ENCODE measurements at places on chromosomes 1 and 21.
A peak's percentile ranks its signal among the peaks of the same experiment; 100 is the strongest.

DNA sequence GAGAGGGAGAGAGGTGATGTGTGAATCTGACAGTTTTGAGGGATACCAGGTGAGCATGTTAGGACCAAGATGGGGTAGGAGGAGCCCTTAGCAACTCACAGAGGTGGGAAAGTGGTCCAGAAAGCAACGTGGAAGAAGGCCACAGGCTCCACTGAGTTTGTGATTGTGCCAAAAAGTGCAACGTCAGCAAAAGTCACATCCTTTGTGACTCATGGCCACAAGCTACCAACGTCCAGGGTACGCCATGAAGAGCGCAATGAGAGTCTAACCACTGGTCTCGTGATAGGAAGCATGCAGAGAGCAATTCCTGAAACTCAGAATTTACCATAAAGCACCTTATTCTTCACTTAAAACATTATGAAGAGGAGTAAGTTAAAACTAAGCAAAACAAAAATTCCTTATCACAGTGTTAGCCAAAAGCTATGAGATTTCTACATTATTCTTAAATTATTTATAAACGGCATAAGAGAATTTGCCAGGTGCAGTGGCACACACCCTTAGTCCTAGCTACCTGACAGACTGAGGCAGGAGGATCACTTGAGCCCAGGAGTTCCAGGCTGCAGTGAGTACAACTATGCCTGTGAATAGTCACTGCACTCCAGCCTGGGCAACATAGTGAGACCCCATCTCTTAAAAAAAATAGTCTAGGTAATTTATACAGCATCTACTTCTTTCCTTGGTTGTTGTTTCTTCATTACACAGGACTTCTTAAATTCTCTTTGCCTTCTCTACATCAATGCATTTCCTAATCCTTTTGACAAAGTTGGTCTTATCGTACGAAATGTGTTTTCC, 55.2 kb downstream of the COLGALT2 start:
- no peak overlapping the region for H3K27ac ChIP-seq
- no peaks in the 10 kb centered on the region for H3K36me3 ChIP-seq
- DNase-seq: peak; percentile 52
- H3K27me3 ChIP-seq: peaks cover 3% of the 10 kb centered on the region

DNA sequence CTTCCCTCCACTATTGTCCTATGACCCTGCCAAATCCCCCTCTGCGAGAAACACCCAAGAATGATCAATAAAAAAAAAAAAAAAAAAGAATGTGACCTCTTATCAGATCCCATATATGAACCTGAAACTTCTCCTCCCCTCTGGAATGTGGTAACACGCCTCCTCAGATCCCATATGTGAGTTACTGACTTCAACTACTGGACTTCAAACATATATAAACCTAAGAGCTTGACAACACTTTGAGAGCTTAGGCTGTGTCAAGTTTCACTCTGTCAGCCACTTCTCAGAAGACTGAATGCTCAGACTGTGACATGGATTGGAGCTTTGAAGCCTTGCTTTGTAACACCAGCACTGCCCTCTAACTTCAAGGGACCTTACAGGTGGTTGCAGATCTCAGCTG, 148.4 kb downstream of the COP1 start:
- no peaks in the 10 kb centered on the region for H3K4me1 ChIP-seq
- H3K27me3 ChIP-seq: no peaks in the 10 kb centered on the region
- H3K4me3 ChIP-seq: no peak overlapping the region
- no peak for DNase-seq

- no peaks in the 10 kb centered on the region for H3K27me3 ChIP-seq
- no peaks in the 10 kb centered on the region for H3K4me1 ChIP-seq
- no peaks in the 10 kb centered on the region for H3K36me3 ChIP-seq
These were observed 145.0 kb downstream of the RASAL2 start for GRCh38 chr1:178238722-178239510.

DNA sequence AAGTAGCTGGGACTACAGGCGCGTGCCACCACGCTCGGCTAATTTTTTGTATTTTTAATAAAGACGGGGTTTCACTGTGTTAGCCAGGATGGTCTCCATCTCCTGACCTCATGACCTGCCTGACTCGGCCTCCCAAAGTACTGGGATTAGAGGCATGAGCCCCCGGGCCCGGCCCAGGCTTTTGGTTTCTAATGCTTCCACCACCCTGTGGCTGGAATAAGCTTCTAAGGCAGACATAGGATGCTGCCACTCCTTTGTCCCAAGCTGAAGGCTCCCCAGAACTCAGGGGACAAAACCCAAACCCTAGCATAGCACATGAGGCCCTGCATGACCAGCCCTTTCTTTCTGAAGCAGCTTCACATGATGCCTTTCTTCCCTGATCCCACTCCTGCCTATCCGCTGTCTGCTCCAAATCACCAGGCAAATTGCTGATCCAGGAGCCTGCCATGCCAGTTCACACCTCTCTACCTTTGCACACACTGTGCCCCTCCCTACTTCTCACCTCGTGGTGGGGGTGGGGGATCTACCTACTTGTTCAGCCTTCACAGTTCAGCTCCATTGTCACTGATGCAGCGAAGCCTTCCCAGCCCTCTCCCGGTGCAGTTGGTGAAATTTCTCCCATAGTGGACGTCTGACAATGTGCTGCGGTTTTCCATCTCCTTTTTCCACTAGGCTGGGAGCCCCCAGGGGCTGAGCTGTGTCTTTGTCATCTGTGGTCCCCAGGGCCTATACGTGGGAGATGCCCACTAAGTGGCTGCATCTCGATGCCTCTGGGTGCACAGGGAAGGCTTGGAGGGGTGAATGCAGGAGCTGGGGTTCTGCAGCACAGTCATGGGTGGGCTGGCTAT, 6.9 kb downstream of the PTPRU start:
- no peak overlapping the region for H3K27ac ChIP-seq
- H3K27me3 ChIP-seq: no peaks in the 10 kb centered on the region
- H3K36me3 ChIP-seq: no peaks in the 10 kb centered on the region
- no peaks in the 10 kb centered on the region for H3K4me1 ChIP-seq
- H3K4me3 ChIP-seq: no peak overlapping the region
- DNase-seq: no peak

GRCh38 chr21:29305561-29305960, 6.8 kb downstream of the BACH1 start:
- H3K4me3 ChIP-seq: no peak overlapping the region
- H3K27ac ChIP-seq: no peak overlapping the region
- H3K27me3 ChIP-seq: no peaks in the 10 kb centered on the region
- DNase-seq: no peak
- H3K36me3 ChIP-seq: no peaks in the 10 kb centered on the region

- H3K27ac ChIP-seq: no peak overlapping the region
- no peaks in the 10 kb centered on the region for H3K36me3 ChIP-seq
- no peak for DNase-seq
- no peaks in the 10 kb centered on the region for H3K4me1 ChIP-seq
- H3K27me3 ChIP-seq: no peaks in the 10 kb centered on the region
These were observed 430 bp downstream of the FAM167B start for GRCh38 chr1:32247452-32247851.

GRCh38 chr1:1778663-1779319, 521 bp upstream of the NADK start:
- H3K4me3 ChIP-seq: peak overlapping the region; percentile 83
- no peaks in the 10 kb centered on the region for H3K36me3 ChIP-seq
- peak; percentile 90 for DNase-seq
- no peaks in the 10 kb centered on the region for H3K27me3 ChIP-seq
- H3K27ac ChIP-seq: no peak overlapping the region

DNA sequence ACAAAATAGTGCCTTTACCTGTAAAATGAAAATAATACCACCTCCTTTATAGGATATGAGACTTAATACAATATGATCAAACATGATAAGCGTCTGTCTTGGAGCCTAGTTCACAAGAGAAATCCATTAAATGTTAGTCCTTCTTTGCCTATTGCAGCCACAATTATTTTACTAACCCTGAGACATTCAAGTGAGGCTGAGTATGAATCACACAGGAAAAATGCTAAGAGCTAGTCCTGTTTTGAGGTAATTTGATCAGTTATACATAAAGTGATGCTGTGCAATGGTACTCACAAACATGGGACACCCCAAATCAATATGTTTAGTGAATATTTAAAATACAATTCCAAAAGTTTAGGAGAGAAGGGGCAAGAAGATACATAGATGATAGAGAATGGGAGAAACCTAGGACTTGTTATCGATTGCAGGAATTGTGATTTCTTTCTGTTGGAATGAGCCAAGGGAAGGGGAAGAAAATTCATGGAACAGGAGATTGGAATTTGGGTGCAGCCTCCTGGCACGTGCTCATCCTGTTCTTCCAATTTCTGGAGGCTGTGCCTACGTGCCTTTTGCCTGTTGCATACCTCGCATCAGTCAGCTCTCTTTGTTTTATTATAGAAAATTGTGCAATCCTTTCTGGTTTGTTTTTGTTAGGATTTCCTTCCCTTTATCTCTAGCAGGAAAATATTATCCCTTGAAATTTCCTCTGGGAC, 39.9 kb upstream of the BACH1 start:
- H3K4me1 ChIP-seq: no peaks in the 10 kb centered on the region
- H3K27ac ChIP-seq: no peak overlapping the region
- H3K36me3 ChIP-seq: no peaks in the 10 kb centered on the region

- H3K27ac ChIP-seq: no peak overlapping the region
- no peak overlapping the region for H3K4me3 ChIP-seq
- DNase-seq: no peak
- H3K27me3 ChIP-seq: no peaks in the 10 kb centered on the region
- H3K4me1 ChIP-seq: no peaks in the 10 kb centered on the region
- H3K36me3 ChIP-seq: no peaks in the 10 kb centered on the region
These were observed 236.3 kb downstream of the SIPA1L2 start for GRCh38 chr1:232393444-232394146.

- DNase-seq: peak; percentile 9
- H3K4me3 ChIP-seq: no peak overlapping the region
- no peaks in the 10 kb centered on the region for H3K4me1 ChIP-seq
These were observed 261.8 kb downstream of the FOXD2 start for GRCh38 chr1:47699492-47700235.

- H3K36me3 ChIP-seq: no peaks in the 10 kb centered on the region
- no peaks in the 10 kb centered on the region for H3K27me3 ChIP-seq
- peak; percentile 79 for DNase-seq
- peak overlapping the region; percentile 90 for H3K27ac ChIP-seq
- peaks cover 6% of the 10 kb centered on the region for H3K4me1 ChIP-seq
- peak overlapping the region; percentile 24 for H3K4me3 ChIP-seq
These were observed 98.0 kb upstream of the C1orf105 start for GRCh38 chr1:172322219-172323061.

DNA sequence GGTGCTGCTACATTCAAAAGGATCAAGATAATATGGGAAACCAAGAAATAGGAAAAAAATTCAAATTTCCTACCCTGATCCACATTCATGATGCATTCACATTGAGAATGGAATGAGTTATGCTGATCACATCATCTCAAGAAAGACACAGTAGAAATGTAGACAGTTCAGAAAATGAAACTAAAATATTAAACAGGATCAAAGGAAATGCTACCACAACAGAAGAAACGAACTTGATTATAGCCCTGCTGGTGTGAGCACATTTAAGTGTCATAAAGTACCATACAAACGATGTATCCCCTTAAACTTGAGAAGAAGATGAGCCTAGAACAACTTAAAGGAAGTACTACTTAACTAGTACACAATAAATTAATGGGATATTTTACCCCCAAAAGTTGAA, 21.3 kb downstream of the SYDE2 start:
- H3K36me3 ChIP-seq: no peaks in the 10 kb centered on the region
- no peak overlapping the region for H3K4me3 ChIP-seq
- H3K27me3 ChIP-seq: no peaks in the 10 kb centered on the region
- peaks cover 3% of the 10 kb centered on the region for H3K4me1 ChIP-seq
- DNase-seq: no peak

- no peak overlapping the region for H3K27ac ChIP-seq
- H3K4me1 ChIP-seq: no peaks in the 10 kb centered on the region
These were observed 31.8 kb upstream of the IFNGR2 start for GRCh38 chr21:33371366-33371765.

GRCh38 chr1:88272216-88272615, 411.9 kb upstream of the PKN2 start:
- H3K4me1 ChIP-seq: no peaks in the 10 kb centered on the region
- peaks cover 2% of the 10 kb centered on the region for H3K27me3 ChIP-seq
- H3K36me3 ChIP-seq: no peaks in the 10 kb centered on the region
- DNase-seq: no peak
- H3K27ac ChIP-seq: no peak overlapping the region
- H3K4me3 ChIP-seq: no peak overlapping the region

GRCh38 chr1:192489748-192490147, 85.8 kb upstream of the RGS1 start:
- no peaks in the 10 kb centered on the region for H3K27me3 ChIP-seq
- no peak overlapping the region for H3K4me3 ChIP-seq
- no peak overlapping the region for H3K27ac ChIP-seq
- no peaks in the 10 kb centered on the region for H3K36me3 ChIP-seq
- peak; percentile 54 for DNase-seq
- H3K4me1 ChIP-seq: no peaks in the 10 kb centered on the region

DNA sequence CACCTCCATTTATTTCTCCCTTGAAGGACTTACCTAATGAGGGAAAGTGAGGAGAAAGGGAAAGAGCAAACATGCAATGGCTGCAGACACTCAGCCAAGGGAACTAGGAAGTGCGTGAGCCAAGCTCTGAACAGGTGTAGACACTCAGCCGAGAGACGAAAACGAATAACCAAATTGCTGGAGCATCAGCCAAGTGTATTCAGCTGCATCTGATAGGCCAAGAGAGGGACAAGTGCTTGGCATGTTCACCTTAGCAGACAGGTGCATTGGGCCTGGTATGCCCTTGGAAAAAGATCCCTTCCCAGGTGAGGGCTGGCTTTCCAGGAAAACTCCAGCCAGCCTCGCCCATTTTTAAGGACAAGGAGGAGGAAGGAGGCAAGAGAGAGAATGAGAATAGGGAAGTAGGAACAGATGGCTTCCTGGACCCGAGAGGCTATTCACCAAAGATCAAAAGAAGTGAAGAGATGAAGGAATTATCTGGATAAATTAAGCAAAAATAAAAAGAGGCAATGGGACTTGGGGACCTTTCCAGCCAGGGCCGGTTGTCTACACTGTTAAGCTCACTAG, 184.7 kb downstream of the TOMM20 start:
- H3K4me3 ChIP-seq: no peak overlapping the region
- H3K36me3 ChIP-seq: no peaks in the 10 kb centered on the region
- H3K27ac ChIP-seq: no peak overlapping the region

DNA sequence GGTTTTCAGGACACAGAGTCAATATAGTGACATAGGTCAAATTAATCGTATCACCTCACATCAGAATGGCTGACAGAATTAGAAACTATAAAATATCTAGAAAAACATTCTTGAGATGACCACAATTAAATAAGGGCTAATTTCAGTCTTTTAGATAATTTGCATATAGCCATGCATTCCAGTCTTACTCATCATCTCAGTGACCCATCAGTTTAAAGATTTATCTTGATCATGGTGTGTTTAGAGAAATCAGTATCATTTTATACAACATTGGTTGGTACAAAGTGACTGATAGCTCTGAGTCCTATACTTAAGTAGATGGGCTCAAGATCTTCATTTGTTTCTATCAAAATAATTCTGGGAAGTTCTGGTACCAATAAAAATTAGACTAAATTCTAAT, 262.3 kb upstream of the SNX7 start:
- H3K27ac ChIP-seq: no peak overlapping the region
- H3K4me1 ChIP-seq: no peaks in the 10 kb centered on the region
- no peak for DNase-seq
- no peak overlapping the region for H3K4me3 ChIP-seq
- no peaks in the 10 kb centered on the region for H3K27me3 ChIP-seq

- H3K4me1 ChIP-seq: no peaks in the 10 kb centered on the region
- no peak for DNase-seq
- H3K4me3 ChIP-seq: no peak overlapping the region
- no peaks in the 10 kb centered on the region for H3K36me3 ChIP-seq
- no peaks in the 10 kb centered on the region for H3K27me3 ChIP-seq
These were observed 1648.4 kb downstream of the KCNT2 start for GRCh38 chr1:194959795-194960194.

- H3K27me3 ChIP-seq: no peaks in the 10 kb centered on the region
- DNase-seq: peak; percentile 70
- no peaks in the 10 kb centered on the region for H3K4me1 ChIP-seq
- H3K27ac ChIP-seq: no peak overlapping the region
- no peaks in the 10 kb centered on the region for H3K36me3 ChIP-seq
These were observed 19.3 kb downstream of the TP73 start for GRCh38 chr1:3671371-3672180.
